WERI-Rb-1 (cell line): ENCODE measurements at places on chromosomes 7 and 10.

DNA sequence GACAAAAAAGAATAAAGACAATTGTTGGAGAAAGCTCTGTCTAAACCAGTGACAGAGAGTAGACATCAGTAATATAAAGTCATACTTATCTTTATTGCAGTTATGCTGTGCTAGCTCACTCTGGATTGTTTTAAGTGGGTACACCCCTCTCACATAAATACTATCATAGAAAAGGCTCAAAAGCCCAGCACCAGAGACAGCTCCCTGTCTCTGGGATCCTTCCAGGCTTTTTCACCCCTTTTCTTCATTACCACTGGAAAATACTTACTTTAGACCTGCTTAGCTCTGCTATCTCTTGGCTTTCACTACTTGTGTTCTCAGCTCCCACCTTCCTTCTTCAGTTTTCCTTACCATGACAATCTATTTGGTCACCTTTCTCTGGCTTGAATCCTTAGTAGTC is 259.1 kb upstream of the MINDY3 start:
- no peak for DNase-seq

DNA sequence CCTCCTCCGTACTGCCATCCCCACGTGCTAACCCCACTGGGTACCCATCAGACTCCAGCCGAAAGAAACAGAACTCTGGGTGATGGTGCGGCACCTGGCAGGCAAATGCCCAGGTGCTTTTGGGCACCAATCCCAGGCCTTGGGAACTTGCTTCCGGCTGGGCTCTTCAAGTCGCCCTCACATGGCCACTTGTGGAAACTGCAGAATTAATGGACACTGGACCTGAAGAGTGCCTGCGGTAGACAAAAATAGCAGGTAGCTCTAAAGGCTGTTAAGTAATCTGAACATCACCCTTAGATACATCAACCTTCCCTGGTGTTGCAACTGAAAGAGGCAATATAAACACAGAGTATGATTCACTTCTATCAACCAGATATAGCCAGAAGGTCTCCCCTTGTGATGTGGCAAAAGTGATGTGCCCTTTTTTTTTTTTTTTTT is 644.4 kb downstream of the GRM8 start:
- peak; percentile 57 for DNase-seq

DNA sequence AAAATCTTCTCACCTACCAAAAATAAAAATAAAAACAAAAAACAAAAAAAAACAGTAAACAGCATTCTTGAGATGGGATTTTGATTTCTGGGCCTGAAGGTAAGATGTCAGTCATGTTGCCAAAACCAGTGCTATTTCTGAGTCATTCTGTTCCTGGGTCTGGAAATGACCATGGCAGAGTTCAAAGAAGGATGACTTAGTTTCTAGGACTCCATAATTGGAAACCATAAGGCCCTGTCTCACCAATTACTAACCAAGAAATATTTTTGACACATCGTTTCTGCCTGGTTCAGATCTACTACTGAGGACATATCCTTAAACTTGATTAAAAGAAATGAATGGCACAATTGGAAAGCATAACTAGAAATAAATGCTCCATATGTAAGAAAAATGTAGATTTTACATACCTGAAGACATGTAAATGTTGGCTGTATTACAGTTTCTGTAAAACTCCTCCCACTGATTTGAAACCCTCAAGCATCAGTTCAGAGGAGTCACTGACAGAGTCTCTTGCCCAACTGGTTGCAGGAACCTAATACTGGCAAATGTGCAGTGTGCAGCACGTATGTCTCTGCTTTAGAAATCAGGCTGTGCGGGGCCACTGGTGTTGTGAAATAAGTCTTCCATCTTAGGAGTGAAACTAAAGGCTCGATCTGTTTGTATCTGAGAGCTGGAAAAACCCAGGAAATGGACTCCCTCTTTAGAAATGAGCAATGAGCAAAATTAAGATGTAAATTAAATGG is 84.8 kb upstream of the EGR2 start:
- no peak for DNase-seq

DNA sequence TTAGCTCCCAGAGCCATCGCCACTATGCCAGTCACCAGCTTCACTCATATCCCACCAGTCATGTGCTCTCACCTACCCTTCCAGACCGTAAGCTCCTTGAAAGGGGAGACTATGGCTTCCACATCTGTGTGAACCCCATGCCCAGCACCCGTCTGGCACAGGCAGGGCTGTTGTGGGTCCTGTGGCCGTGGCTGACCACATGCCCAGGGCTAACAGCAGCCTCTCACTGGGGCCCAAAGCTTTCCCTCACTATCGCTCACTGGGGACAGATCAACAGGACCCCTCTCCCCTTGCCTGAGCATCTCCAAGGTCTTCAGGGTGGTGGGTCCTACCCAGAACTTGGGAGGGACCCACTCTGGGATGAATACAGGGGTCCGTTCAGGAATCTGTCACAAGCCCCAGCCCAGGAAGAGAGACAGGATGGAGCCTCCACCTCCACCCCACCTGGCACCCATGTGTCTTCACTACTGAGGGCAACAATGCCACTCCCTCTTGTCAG is 303.9 kb downstream of the GRID1 start:
- no peak for DNase-seq

DNA sequence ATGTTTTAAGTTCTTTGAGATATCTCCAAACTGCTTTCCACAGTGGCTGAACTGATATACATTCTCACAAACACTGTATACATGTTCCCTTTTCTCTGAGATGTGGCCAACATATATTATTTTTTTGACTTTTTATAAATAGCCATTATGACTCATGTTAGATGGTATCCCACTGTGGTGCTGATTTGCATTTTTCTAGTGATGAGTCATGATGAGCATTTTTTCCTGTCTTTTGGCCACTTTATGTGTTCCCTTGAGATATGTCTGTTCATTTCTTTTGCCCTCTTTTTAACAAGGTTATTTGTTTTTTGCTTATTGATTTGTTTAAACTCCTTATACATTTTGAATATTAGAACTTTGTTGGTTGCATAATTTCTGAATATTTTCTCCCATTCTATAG is 1055.1 kb downstream of the NXPH1 start:
- DNase-seq: no peak

- no peak for DNase-seq
These were observed 6.9 kb upstream of the CALHM1 start for GRCh38 chr10:103465411-103466179.

- DNase-seq: no peak
These were observed 19.1 kb downstream of the TMEM176B start for GRCh38 chr7:150781103-150781502.
